ENCODE measurements at places on chromosomes 13 and 19. TPM values are rescaled to one million over a fixed set of nuclear protein-coding genes. Genes with fewer than 3 reads are reported as not detected.

DNA sequence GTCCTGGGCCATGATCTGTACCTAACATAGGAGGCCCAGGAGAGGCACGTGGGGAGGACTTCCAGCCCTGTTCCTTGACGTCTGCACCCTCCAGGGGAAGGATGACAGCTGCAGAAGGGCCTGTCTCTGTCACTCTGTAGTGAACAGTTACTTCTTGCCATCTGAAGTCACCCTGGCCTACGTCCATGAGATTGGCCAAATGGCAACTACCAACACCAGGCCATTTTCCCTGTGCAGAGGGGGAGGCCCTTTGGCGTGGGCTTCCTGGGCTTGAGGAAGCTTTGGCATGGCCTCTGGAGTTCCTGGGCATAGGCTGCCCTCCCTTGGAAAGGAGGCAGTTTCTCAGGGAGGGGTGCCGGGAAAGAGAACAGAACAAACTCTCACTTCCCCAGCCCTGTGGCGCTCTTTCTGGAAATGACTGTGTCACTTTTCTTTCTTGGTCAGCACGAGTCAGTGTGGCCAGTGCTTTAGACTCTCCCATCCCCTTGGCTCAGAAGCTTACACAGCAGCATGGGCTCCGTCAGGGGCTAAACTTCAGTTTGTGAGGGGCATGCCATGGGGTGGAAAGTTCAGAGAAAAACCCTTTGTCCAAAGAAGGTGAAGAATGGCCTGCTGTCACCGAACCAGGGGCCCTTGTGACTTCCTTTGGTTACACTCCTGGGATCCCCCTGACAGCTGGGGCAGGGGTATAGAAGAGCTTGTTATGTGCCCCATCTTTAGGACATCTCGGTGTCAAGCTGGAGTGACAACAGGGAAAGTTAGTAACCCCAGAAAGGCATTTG, 5.3 kb downstream of the CARM1 start:
- DNase-seq: no peak

- DNase-seq: no peak
Measured at GRCh38 chr13:73731564-73731963, 402.6 kb downstream of the KLF12 start.

DNA sequence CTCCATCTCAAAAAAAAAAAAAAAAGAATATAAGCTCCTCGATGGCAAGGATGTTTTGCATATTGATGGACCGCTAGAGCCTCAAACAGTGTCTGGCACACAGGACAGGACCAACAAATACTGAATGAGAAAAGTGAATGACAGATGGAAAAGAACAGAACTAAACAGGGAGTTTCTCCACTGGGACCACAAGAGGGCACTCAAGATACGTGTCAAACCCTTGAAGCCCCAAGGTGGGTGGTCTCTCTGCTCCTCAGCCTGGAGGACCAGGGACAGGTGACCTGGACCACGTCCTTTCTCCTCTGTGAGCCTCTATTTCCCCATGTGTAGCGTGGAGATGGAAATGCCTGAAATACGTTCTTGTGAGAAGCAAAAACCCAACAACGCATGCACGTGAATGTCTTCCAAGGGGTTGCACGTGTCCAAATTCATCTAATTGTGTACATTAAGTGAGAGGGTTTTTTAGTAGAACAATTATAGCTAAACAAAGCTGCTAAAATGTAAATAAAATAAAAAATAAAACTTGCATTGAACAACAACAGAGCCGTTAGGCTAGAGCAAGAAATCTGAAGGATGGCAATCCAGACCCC, 5.7 kb upstream of the CDC42EP5 start:
- peak; percentile 55 for DNase-seq

DNA sequence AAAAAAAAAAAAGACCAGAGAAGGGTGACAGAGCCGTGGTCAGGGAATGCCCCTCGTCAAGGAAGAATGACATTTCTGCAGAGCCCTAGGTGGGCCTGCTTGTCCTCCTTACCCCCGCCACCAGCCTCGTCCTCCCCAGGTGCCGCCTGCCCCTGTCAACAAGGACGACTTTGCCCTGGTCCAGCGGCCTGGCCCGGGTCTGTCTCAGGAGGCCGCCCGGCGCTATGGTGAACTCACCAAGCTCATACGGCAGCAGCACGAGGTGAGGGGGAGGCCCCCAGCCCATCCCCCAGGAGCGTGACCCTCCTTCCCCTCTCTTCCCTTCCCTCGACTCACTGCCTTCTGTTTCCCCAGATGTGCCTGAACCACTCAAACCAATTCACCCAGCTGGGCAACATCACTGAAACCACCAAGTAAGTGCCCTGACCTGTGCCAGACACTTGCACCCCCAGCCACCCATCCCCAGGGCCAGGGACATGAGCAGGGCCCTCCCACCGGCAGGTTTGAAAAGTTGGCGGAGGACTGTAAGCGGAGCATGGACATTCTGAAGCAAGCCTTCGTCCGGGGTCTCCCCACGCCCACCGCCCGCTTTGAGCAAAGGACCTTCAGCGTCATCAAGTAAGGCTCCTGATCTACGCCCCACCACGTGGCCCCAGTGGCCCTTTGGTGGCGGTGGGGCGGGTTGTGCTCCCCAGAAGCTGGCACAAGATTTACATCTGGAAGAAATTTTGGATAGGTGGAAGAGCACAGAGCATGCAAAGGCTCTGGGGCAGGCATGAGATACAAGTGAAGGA, 14.8 kb downstream of the PODNL1 start:
- no peak for DNase-seq

GRCh38 chr19:14674764-14675163, at the start of gene ADGRE3:
Gene ADGRE3, minus strand, starts transcription at chr19:14674844. Its CDS starts 74 bp downstream, at chr19:14674770.
- DNase-seq: no peak

DNA sequence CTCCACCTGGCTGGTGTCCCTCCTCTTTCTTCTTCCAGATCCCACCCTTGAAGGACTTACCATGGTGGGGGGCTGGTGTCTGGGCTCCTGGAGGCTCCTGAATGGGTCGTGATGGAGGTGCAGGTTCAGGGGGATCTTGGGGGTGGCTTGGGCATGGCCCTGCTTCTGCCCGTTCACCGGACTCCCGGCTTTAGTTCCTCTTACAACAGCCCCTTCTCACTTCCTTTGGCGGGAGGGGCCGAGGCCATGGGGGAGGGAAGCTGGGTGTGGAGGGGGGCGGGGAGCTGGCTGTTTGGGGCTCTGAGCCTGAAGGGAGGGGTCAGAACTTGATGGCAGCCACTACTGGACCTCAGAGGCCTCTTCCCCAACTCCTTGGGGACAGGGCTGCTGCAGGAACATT, at the start of gene MYO1F:
MYO1F (minus strand) TSS at position 196 of the 400 bp plus-strand sequence; CDS start at position 63, 133 bp downstream.
- DNase-seq: no peak

DNA sequence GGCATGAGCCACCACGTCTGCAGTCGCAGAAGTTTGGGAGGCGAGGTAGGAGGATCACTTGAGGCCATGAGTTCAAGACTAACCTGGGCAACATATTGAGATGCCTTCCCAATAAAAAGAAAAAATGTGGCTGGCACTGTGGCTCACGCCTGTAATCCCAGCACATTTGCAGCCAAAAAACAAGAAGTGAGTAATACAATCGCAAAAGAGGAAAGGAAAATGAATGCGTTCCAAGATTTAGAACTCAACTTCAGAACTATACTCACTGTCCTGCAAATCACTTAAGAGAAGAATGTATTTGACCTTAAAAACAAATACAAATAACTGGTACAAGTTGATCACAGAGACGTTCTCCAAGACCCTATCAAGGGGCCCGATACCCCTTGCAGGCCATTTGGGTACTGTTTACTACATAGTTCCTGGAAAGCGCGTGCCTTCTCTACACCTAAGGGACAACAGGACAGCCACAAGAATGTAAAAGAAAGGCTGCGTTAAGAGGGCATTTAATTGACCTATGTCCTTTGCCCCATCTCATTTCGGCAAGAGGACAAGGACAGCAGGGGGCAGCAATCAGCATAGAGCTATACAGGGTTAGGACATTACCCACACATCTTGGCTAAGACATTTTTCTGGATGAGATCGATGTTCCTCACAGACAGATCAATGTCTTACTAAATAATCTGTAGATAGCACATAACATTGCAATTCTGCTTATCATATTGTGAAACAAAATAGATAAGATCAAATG, 41.3 kb downstream of the FLT3 start:
- DNase-seq: peak; percentile 71

DNA sequence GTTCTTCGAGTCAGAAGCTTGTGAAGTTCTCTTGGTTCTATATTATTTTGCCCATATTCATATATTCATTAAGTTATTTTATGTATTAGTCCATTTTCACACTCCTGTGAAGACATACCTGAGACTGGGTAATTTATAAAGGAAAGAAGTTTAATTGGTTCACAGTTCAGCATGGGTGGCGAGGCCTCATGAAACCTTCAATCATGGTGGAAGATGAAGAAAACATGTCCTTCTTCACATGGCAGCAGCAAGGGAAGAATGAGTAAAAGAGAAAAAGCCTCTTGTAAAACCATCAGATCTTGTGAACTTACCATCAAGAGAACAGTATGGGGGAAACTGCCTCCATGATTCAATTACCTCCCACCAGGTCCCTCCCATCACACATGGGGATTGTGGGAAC, 182.3 kb downstream of the GPC5 start:
- DNase-seq: no peak

DNA sequence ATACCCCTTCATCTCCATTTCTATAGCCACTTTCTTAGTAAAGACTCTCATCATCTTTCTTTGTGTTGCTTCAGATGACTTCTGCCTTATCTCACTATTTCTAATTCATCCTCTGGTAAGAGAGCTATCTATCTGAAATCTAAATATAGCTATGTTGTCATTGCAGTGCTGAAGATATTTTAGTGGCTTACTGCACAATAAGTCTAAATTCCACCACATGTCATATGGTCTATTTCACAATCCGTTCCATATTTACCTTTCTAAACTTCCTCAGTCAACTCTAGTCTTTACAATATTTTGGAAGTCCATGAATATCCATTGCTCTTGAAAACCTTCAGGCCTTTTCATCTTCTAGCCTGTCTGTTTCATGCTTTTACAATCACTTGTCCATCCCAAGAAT, 465.1 kb upstream of the SLC10A2 start:
- no peak for DNase-seq

DNA sequence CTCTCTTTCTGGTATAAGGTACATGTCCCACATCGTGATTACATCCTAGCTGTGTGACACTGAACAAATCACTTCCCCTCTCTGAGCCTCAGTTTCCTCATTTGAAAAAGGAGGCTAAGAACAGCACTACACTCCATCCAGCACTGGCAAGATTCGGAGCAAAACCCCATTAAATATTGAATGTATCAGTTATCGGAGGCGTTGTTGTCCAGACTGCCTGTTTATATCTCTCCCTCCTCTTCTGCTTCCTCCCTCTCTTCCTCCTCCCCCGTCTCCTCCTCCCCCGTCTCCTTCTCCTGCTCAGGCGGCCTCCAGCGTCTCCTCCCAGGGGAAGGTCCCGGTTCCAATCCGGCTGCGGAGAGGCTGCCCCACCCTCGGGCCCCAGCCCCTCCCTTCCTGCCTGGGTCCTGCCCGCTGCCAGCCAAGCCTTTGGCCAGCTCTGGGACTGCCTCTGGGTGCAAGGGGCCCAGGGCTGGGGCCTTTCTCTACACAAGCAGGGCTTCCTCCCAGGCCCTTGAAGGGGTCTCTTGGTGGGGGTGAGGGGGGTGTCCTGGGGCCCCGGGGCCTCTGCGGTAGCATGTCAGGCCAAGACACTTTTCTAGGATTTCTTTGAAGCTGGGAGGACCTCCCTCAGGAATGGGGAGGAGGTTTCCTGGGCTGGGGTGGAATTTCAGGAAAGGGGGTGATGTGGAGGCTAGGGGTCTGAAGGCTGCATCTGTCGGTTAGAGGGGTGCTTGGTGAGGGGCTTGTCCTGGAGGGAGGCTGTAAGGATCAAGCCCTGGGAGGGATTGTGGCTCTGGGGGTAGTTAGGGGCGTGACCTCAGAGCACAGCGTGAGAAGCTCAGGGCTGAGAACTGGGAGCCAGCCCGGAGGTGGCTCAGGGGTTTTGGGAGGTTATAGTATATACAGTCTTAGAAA, 1.9 kb downstream of the RRAS start:
- DNase-seq: peak; percentile 46

GRCh38 chr13:62125451-62125850, 709.8 kb upstream of the PCDH20 start:
- DNase-seq: no peak

FPR3 gene
- total RNA-seq: not detected

SHISA7 gene
- total RNA-seq: not detected

KCNN4 gene
- 3.0 TPM for total RNA-seq

LYL1 gene
- 0.35 TPM for total RNA-seq

RNF17 gene
- 0.14 TPM for total RNA-seq

KLK8 gene
- total RNA-seq: not detected

ZNF607 gene
- 14.5 TPM for total RNA-seq

LILRB1 gene
- not detected for total RNA-seq

Measured in Caco-2 (cell line).